NCI-H1048 (cell line): ENCODE measurements at places on chromosomes 2 and 18.

GRCh38 chr18:21798126-21798525 is 57.5 kb downstream of the MIB1 start:
- DNase-seq: no peak

DNA sequence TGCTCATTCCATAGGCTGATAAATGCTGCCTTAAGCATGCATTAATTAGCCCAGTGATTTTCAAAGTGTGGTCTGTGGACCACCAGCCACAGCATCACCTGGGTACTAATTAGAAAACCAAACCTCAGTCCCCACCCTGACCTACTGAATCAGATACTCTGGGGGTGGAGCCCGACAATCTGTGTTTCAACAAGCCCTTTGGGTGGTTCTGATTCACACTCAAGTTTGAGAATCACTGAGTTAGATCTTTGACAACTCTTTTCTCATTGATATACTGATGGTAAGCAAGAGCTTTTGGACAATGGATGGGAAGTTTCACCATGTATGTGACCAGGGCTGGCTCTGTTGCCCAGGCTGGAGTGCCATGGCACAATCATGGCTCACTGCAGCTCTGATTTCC is 95.9 kb downstream of the ZCCHC2 start:
- DNase-seq: no peak

DNA sequence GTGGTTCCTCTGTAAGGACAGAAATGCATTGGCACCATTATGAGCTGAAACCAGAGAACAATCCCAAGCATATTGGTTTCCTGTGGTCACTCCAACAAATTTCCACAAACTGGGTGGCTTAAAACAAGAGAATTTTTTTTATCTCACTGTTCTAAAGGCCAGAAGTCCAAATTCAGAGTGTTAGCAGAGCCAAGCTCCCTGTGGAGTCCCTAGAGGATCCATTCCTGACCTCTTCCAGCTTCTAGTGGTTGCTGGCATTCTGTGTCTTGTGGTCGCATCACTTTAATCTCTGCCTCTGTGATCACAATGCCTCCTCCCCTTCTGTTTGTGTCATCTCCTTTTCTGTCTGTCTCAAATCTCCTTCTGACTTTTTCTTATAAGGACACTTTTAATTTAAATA is 380.3 kb downstream of the NYAP2 start:
- no peak for DNase-seq

DNA sequence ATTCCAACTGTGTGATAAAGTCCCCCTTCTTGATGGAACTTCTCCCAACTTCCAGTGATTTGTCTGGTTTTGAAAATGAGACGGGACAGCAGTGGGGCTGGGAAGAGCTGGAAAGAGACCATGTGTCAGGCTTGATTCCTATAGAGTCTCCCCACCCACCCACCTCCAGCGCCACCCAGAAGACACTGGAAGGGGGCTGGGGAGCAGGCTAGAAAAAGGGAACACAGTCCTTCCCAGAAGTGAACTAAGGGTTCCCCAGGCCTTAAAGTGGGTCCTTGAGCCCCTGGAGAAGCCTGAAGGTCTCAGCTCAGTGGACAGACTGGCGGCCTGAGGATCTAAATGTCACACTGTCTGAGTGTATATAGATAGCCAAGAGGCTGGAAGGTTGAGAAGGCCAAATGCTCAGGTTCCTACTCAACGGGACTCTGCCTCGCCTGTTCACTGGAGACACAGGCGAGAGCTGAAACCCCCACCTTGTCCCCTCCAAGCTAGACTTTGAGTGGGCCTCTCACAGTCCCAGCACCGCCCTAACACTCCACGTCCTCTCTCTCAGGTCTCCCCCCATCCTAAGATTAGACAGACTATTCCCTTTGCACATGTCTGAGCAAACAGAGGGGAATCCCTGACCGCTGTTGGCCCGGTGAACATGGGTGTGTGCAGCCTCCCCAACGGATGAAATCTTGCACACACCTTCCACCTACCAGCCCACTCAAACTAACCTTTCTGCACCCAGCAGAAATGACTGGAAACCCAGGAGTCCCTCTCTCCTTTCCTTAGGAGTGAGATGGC is 1.6 kb downstream of the PKDCC start:
- no peak for DNase-seq

DNA sequence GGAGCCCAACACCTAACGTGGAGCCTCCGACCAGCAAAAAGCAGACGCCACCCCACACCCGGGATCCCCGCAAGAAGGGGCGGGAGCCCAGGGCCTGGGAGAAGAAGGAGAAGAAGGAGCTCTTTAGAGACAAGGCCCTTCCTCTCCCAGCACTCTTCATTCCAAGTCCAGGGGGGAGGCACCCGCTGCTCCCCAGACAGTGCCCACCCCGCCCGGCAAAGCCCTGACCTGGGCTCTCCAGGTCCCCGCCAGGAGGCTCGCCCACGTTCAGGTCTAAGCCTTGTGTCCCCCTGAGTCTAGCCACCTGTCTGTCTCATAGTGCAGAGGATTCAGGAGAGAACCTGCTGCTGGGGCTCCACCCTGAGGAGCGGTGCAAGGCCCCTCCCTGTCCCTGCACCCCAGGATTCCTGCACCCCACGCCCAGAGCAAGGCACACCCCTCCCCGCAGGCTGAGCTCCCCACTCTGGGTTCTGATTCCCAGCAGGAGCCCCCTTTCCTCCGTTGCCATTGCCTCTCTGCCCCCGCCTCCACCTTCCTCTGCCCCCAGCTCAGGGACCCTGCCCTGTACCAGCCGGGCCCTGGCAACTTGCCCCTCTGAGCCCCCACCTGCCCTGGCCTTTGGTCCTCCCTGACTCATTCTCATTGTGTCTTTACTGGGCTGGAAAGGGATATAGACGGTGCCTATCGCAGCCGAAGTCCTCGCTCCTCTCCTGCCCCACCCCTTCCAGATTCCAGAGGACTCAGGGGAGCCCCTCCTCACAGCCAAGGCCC is 33.5 kb upstream of the GPC1 start:
- DNase-seq: no peak

DNA sequence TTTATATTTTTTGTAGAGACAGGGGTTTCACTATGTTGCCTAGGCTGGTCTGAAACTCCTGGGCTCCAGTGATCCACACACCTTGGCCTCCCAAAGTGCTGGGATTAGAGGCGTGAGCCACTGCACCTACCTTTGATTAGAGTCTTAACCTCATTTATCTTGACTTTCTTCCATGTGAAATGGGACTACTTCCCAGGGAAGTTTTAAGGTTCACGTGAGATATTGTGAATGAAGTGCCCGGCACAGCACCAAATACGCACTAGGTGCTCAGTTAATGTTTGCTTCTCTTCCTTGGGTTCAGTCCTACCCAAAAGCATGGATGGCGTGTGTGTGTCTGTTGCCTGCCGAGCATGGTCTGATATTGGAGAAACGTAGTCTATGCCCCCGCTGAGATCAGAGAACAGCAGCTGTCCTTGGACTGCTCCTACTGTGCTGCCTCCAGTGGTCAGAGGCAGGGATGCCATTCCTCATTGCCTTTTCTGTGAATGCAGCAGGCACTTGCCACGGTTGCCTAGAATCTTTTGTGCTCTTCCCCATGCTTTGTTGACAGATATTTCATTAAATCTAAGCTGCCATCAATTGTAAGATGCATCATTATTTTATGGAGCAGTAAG is 12.3 kb upstream of the TFCP2L1 start:
- no peak for DNase-seq

DNA sequence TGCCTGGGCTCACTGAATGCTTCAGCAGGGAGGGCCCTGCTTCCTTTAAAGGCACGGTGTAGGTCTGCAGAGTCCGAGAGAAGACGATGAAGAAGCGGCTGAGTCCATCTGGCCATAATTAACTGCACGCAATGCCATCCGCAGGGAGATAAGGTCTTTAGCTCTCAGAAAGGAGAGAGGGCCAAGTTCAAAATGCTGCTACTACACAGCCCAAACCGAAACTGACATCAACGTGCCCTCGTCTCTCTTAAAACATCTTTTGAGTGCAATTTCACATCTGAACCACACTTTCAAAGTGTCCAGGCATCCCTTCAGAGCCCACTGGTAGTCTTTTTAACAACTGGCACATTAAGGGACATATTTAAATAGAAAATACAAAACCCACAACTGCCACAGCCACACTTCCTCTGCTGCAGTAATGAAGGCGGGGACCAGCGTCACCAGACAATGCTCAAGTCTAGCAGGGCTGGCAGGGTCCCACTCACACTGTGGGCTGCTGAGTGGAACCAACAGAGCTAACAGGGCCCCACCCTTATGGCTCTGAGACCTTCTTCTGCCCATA is 35.8 kb downstream of the ST3GAL5 start:
- no peak for DNase-seq

- DNase-seq: no peak
Observed at GRCh38 chr2:235264512-235264911, 229.3 kb upstream of the AGAP1 start.

- no peak for DNase-seq
Observed at GRCh38 chr2:134717286-134718022, 1.3 kb downstream of the TMEM163 start.

GRCh38 chr18:72161691-72162090 is 382.5 kb downstream of the CBLN2 start:
- no peak for DNase-seq

DNA sequence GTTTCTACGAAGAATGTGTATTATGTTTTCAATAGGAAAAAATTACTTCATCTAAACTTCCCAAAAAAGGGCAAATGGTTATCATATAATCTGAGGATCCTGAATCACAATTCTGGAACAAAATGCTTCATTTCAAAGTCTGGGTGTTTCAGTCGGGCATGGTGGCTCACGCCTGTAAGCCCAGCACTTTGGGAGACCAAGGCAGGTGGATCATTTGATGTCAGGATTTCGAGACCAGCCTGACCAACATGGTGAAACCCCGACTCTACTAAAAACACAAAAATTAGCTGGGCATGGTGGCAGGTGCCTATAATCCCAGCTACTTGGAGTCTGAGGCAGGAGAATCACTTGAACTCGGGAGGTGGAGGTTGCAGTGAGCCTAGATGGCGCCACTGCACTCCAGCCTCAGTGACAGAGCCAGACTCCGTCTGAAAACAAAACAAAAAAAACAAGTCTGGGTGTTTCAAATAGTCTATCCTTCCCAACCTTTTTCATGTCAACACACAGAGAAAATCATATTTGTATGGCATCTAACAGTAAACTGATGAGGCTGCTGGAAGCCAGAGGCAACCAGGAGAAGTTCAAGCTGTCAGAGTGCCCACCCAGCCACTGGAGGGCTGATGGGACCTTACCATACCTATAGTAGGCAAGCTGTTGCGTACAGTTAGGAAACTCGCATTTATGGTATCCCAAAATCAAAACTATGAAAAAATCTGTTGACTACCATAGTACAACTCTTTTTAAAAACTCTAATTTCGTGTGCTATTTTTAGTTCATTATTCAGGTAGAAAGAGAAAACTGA is 14.6 kb downstream of the NBAS start:
- no peak for DNase-seq

DNA sequence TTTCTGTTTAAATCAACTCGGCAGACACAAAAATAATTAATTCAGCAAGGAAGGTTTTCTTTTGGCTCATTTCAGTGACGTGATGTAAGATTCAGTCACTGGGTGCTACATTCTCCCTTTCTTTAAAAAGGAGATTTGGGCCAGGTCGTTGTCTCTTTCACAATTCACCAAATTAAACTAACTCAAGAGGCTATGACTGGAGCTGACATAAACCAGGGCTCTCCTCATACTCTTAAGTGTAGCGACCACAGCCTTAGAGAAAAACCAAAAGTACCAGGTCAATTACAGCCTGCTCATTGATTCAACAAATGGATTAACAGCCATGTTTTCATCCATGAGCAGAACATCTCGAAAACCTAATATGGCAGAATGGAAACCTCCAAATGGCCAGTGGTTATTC is 85.7 kb downstream of the PAX3 start:
- no peak for DNase-seq

- no peak for DNase-seq
Observed at GRCh38 chr2:41966431-41966893, 81.4 kb upstream of the PKDCC start.

DNA sequence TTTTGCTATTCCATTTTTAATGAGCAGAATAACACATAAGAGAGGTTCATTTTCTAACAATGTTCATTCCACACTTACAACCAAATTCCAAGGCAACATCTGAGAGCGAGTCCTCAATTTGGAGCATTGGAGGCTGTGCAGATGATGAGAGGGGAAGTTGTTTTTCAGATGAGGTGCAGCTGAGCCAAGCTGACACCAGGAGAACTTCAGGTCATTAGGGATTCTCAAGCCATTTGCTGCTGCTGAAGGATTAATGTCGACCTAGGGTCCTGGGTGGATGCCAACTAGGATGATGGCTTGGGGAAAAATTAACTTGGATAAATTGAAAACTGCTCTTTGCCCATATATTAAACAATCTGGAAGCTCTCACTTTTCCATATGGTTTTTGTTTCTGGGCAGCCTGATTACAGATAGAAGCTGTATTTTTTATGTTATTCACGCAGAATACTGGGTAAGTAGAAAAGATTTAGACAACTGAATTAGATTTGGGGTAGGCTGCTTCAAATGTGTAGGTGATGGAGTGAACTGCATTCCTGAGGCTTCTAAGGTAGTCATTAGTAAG is 206.4 kb upstream of the SLC39A10 start:
- DNase-seq: no peak
